ENCODE measurements at places on chromosomes 1 and 21. TPM values are rescaled to one million over a fixed set of nuclear protein-coding genes. Genes with fewer than 3 reads are reported as not detected.

Gene SPRR2G
- not detected for polyA plus RNA-seq

Gene A3GALT2
- polyA plus RNA-seq: not detected

Gene RBM11
- polyA plus RNA-seq: 6.3 TPM

Gene SPRR1B
- polyA plus RNA-seq: not detected

Gene ADGRL4
- polyA plus RNA-seq: 0.32 TPM

Gene ZC3H11A
- polyA plus RNA-seq: 28.2 TPM

Gene JAM2
- polyA plus RNA-seq: 12.2 TPM

Gene PDE9A
- polyA plus RNA-seq: 27.2 TPM

Gene UBE2U
- not detected for polyA plus RNA-seq

Gene ZFP69B
- 5.2 TPM for polyA plus RNA-seq

Gene MCOLN3
- 3.5 TPM for polyA plus RNA-seq

Gene MYBPHL
- not detected for polyA plus RNA-seq

Gene CFAP107
- not detected for polyA plus RNA-seq

Gene HOOK1
- 27.4 TPM for polyA plus RNA-seq

All from GM23338 (cell line).